ENCODE measurements at places on chromosomes 2 and 18.

DNA sequence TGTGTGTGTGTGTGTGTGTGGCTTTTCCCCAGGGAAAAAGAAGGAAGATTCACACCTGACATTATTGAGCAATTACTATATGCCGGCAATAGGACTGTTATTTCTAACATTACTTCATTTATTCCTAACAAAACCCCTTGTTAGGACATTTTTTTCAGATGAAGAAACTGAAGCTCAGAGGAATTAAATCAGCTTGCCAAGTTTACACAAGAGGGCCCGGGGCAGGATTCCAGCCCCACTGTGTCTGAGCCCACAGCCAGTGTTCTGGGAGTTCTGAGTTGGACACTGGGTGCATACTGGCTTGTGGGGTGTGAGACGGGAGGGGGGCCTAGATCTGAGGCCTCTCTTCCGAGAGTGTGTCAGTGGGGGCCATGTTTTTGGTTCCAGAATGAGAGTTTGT, 9.9 kb downstream of the TOGARAM2 start:
- DNase-seq: no peak

DNA sequence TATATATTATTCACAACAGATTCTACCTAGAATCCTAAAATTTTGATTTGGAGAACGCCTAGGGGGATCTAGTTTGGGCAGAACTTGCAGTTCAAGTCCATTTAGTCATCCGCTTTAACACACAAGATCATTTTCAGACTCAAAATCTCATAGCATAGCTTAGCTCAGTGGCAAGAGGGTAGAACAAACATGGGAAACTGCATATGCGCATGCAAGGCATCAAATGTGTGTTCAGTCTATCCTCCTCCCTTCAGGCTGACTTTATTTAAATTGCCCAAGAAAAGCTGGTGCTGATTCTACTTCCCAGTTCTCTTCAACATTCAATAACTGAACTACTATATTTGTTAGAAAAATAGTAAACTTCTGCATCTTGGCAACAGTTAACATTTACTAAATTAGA, 79.6 kb upstream of the NRXN1 start:
- DNase-seq: no peak

DNA sequence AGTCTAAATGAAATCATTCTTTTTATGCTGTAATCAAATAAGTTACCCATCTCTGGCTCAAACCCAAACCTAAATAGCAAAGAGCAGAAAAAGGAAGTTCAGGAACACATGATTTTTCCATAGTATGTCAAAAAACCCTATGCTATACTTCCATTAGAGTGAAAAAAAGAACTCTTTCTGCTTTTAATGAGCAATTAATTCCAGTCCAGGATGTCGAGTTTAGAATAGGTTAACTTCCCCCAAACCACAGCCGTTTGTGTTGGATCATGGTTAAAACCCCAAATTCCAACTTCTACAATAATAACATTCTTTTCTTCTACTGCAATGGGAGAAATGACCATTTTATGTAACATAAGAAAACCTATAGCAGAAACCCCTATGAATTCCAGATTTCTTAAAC, 171.1 kb upstream of the NRP2 start:
- no peak for DNase-seq

- DNase-seq: no peak
Observed at GRCh38 chr2:144967961-144968360, 448.0 kb upstream of the ZEB2 start.

GRCh38 chr2:239694487-239694886, 293.7 kb upstream of the HDAC4 start:
- no peak for DNase-seq

DNA sequence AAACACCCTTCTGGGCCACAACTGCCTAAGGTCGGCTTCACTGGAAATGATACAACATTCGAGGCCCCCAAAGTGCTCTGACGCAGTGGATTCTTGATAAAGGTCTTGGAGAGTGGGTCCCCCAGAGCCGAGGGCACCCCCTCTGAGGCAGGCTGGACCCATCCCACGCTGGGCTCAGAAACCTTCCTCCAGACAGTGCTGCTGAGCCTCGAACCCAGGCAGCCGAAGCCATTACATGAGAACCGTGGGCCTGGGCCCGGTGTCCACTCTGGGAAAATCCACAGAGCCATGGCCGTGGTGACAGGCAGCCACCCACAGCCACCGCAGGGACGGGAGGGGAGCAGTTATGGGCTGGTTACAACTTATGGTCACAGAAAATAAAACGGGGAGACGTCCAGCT, 81.4 kb upstream of the ID2 start:
- DNase-seq: no peak

- DNase-seq: no peak
Observed at GRCh38 chr18:61398961-61399705, 65.9 kb downstream of the CDH20 start.

- no peak for DNase-seq
Observed at GRCh38 chr2:164495491-164496223, 125.6 kb downstream of the GRB14 start.

- DNase-seq: no peak
Observed at GRCh38 chr2:112149194-112149593, 11.0 kb downstream of the FBLN7 start.

GRCh38 chr2:187453078-187453641, 5.1 kb upstream of the CALCRL start:
- DNase-seq: no peak

GRCh38 chr2:26550276-26551015, 72.5 kb upstream of the OTOF start:
- no peak for DNase-seq

DNA sequence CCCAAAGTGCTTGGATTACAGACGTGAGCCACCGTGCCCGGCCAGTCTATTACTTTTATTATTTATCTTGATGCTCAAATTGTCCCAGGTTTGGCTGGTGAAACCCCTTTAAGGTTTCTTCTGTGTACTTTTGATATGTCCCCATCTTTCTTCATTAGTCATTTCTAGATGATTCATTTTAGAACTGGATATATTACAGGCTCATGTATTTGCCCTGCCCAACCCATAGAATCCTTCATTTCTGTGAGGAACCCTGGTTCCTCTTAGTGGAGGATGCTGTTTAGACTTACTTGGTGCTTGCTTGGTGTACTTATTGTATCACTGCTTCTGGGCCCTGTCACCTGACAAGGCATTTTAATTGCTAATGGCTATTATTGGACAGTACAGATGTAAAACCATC, 40.1 kb downstream of the KCMF1 start:
- no peak for DNase-seq

DNA sequence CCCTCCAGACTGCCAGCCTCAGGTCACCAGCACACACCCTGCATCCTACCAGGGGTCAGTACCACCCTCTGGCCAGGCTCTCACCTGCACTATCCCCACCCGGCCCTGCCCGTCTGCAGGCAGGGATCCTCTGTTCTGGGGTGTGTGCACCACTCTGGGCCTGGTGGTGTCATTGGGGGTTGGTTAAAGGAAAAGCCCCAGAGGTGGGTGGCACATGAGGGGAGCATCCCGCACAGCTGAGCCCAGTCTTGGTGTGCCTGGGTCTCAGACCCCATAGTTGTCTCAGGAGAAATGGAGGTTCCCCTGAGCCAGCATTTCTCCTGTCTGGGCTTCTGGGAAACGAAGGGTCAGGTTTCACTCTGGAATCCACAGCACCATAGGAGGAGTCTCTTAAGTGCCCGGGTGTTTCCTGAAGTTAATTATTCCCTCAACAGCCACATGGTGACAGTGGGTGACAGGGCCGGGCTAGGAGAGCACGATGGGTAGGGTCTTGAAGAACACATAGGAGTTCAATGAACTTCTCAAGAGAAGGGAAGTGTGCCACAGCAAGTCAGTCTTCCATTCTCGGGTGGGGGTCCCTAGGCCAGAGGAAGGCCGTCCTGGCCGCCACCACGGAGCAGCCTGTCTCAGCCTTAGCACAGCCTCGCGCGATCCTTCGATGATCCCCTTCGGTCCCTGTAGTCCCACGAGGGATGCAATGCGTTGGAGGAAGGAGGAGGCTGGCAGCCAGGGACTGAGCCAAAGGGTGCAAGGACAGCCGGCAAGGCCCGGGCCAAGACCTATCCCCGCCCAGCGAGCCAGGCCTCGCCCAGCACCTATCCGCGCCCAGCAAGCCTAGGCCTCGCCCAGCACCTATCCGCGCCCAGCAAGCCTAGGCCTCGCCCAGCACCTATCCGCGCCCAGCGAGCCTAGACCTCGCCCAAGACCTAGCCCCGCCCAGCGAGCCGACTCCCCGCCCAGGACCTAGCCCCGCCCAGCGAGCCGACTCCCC, 1.1 kb upstream of the FARP2 start:
- peak; percentile 57 for DNase-seq

DNA sequence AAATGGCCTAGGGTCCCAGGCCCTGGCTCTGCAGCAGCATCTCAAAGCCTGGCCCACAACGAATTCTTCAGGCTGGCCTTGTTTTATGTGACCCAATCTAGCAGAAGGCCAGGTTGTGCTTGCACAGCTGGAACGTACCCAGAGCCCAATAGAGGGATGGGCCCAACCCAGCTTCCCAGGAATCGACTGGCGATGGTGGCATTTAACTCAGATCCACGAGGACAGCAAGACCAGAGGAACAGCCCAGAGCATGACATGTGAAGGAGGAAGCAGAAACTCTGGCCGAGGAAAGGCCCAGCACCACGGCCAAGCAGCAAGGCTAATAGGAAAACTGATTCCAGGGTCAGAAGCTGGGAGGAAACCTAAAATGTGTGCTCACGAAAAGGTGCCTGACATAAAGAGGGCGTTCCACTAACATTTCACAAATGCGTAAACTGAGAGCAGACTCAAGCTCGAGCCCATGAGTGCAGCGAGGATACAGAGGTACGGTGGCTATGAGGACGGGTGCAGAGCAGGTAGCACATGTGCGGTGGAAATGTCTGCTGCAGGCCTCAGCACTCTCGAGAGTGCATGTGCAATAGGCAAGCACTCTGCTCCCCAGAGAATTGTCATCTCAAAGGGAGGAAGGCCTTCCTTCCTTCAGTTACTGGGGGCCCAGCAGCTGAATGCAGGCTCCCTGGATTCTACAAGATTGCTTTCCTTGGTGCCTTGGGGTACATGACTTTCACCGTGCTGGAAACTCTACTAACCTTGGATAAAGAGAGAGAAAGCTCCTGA, 156.9 kb upstream of the GLI2 start:
- no peak for DNase-seq

GRCh38 chr2:159444754-159445153, 158.3 kb upstream of the WDSUB1 start:
- no peak for DNase-seq

DNA sequence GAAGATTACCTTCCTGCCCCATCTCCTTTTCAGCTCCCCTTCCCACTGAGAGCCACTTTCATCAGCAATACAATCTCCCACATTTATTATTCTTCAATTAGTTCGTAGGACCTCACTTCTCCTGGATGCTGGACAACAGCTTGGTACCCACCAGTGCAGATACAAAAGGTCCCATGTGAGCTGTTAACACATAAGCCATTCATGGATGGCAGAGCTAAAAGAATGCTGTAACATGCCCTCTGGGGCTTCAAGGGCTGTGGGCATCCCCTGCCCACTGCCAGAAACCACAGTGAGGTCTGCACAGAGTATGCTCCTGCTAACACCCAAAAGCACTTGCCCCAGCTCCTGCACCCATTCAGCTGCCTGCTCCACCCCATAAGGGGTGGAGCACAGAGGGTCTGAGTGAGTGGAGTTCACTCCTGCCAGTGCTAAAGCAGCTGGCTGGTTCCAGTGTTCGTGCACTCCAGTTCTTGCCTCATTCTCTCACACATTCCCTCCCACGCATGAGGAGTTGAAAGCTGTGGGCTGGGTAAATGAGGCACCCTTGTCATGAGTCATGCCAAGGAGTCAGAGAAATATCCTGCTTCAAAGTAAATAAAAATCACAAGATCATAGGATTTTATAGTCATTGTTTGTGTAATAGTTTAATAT, 305.9 kb upstream of the TMEFF2 start:
- DNase-seq: no peak

- no peak for DNase-seq
Observed at GRCh38 chr2:232967474-232967873, 45.6 kb downstream of the NGEF start.

GRCh38 chr2:196337208-196337953, 166.0 kb upstream of the STK17B start:
- peak; percentile 15 for DNase-seq

DNA sequence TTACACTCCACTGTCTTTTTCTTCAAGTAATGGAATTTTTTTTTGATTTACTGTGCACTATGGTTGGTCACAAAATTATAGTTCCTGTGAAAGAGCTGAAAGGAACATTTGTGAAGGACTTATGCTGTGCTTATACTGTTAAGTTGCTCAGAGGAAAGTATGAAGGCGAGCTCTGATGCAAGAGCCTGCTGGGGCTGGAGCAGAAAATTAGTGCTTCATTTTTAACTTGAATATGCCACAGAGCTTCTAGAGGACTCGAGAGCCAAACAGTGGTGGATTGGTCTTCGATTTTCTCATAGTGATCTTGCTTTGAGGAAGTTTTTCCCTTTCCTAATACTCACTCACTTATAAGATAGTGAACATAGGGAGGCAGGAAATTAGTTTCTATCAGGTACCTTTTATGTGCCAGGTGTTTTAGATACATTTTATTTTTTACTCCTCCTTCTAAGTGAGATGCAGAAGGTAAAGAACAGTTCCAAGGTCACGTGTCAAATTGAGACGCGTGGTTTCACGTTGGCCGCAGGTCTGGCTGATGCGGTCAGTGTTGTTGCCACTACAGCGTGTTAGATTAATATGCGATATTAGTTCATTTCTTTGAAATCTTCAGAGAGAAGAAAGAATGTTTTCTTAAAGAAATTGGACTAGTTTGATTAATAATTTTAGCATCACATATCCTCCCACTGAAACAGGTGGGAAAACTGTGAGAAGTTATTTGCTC, 20.2 kb downstream of the GATA6 start:
- DNase-seq: no peak

GRCh38 chr2:69021727-69022126, 8.7 kb downstream of the ANTXR1 start:
- DNase-seq: no peak

DNA sequence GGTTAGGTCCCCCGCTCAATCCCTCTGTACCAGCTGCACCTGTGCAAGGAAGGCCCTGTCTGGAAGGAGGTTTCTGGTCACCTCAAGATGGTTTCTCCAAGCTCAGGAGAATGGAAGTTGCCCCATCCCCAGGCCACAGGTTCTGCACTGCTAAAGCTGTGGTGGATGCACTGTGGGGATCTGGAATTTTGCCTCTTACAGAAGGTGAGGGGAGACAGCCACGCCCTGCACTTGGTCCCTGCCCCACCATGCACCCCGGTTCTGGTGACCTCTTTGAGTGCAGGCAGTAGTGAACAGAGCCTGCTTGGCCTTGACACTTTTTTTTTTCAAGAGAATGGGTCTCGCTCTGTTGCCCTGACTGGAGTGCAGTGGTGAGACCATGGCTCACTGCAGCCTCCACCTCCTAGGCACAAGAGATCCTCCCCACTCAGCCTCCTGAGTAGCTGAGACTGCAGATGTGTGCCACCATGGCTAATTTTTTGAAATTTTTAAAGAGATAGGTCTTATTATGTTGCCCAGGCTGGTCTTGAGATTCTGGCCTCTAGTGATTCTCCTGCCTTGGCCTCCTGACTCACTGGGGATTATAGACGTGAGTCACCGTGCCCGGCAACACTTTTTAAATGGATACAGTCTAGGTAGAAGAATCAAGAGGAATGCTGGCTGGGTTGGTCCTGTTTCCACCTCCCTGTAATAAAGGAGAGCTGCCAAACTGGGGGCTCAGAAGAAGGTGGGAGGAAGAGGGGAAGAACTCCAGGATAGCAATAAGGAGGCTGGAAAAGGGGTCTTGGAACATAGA, 5.8 kb upstream of the NT5DC4 start:
- no peak for DNase-seq
